Liver (tissue), 10 donors: ENCODE measurements at places on chromosomes 13 and 19.

DNA sequence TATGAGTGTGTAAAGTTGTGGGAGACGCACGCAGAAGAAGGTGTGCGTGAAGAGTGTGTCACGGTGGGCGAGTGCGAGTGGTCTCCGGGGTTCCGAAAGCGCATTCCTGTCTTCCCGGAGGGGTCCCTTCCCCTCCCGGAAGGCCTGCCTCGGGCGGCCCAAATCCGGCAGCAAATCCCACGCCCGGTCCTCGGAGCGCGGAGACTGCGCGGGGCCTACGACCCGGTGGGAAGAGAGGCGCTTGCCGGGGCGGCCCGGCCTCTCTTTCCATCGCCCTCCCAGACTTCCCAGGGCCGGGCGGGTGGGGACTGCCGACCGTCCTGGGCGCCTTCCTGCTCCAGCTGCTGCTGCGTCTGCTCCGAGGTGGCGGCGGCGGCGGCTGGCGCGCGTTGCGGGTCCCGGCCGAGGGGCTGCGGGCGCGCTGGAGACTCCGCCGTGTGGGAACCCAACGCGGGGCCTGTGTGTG is 2.1 kb downstream of the ZIC5 start:
- DNase-seq: no peak

GRCh38 chr13:113209336-113209758 is at the start of gene CUL4A:
CUL4A (plus strand) TSS chr13:113209613; CDS start chr13:113209628, 15 bp downstream.
- DNase-seq: peak; percentile 88

GRCh38 chr13:102798581-102799425 is at the start of the genes BIVM and POGLUT2:
BIVM (plus strand) TSS chr13:102799119; CDS start chr13:102807268, 8,149 bp downstream.
POGLUT2 (minus strand) TSS chr13:102798976; CDS start chr13:102798670, 306 bp downstream.
- peak; percentile 73 for DNase-seq

DNA sequence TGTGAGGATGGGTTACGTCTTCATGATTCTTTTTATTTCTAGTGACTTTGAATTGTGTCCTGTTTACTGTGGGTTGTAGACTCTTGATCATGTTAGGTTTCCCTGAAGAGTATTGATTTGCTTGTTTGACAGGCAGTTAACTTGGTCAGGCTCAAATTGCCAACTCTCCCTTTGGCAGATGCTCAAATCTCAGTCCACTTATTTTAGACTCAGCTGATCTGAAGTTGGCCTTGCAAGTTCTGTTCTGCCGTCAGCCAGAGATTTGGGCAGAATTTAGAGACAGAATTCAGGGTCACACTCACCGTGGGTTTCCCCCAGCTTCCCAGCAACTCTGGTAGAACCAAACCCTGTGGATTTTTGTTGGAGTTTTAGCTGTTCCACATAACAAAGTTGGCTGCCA is 71.6 kb upstream of the TEX29 start:
- peak; percentile 22 for DNase-seq

DNA sequence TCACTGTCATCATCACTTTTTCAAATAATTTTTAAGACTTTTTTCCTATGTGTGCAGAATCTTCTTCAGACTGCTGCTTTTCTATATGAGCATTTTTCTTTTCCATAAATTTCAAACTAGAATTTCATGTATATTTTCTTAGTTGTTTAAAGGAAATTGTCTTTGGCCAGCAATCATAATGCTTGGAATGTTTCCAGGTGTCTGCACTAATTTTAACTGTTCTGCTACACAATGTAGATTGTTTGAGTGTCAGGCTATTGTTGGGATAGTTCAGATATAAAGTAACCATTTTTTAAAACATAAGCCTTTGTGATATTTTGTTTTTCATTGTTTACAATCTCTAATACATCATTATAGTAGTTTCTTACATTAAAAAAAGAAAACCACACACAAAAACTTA is 1418.5 kb downstream of the EFNB2 start:
- no peak for DNase-seq

- no peak for DNase-seq
Observed at GRCh38 chr19:40348961-40349507, 539 bp downstream of the PLD3 start.

DNA sequence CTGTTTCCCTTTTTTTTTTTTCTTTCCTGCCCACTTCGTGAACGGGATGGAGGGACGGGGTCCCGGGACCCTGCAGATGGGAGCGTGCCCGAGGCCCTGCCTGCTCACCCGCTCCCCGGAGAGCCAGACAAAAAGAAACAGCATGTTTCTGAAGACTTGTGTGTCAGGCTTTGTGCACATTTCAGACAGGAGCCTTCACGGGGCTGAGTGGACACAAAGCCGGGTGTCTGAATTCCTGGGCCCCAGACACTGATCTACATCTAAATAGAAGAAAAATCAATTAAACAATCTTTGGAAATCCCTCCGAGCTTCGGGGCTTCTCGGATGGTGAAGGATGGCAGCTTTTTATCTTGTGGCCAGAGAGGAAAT is 4.2 kb downstream of the PGPEP1 start:
- DNase-seq: no peak

- DNase-seq: no peak
Observed at GRCh38 chr19:54485851-54486250, 12.8 kb upstream of the CDC42EP5 start.

DNA sequence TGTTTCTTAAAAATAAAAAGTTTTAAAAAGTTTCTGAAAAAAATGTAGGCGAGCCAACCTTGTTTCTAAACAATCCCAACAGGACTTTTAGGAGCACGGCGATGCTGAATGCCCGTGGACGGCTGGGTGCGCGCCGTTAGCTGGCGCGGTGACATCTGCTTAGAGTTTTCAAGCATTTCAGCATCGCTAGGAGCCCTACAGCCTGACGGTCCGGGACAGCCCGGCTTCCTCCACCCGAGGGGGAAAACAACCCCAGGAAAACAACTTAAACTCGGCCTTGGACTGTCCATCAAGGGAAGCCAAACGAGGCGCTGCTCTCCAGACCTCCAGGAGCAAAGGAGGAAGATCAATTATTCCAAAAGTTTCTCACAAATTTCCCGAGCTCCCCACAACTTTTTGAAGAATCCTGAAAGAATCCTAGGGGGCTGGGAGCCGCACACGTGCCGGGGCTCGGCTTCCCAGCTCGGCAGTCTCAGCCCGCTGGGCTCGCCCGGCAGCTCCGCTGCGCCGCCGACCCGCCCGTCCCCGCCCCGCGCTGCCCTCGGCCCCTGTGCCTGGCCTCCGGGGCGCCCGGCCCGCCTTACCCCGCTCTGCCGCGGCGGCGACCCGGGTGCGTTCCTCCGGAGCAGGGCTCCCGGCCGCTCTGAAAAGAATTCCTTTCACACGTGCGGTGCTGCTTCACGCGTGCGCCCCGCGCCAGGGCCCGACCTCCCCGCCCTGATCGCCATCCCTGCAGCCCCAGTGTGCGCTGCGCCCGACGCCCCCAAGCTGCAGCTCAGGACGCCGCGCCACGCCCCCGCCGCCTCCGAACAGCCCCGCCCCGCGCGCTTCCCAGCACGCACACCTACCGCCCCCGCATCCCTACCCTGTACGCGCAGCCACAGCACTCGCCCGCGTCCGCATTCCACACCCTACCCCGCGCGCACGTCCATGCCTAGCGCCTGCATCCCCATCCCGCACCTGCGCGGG is at the start of gene GJA3:
GJA3 (minus strand) TSS at position 747 of the 969 bp plus-strand sequence. CDS start 17,764 bp downstream, outside the sequence.
- DNase-seq: peak; percentile 41
